IPS-NIHi11 (cell line): ENCODE measurements at places on chromosomes 6 and 20.

- DNase-seq: no peak
Measured at GRCh38 chr6:101824551-101825345, 431.2 kb downstream of the GRIK2 start.

GRCh38 chr20:49987868-49988690 lies 5.3 kb downstream of the SNAI1 start:
- no peak for DNase-seq

GRCh38 chr20:37687478-37687805 lies 6.4 kb upstream of the CTNNBL1 start:
- DNase-seq: no peak

GRCh38 chr6:12605888-12606345 lies 110.7 kb upstream of the PHACTR1 start:
- DNase-seq: peak; percentile 56

DNA sequence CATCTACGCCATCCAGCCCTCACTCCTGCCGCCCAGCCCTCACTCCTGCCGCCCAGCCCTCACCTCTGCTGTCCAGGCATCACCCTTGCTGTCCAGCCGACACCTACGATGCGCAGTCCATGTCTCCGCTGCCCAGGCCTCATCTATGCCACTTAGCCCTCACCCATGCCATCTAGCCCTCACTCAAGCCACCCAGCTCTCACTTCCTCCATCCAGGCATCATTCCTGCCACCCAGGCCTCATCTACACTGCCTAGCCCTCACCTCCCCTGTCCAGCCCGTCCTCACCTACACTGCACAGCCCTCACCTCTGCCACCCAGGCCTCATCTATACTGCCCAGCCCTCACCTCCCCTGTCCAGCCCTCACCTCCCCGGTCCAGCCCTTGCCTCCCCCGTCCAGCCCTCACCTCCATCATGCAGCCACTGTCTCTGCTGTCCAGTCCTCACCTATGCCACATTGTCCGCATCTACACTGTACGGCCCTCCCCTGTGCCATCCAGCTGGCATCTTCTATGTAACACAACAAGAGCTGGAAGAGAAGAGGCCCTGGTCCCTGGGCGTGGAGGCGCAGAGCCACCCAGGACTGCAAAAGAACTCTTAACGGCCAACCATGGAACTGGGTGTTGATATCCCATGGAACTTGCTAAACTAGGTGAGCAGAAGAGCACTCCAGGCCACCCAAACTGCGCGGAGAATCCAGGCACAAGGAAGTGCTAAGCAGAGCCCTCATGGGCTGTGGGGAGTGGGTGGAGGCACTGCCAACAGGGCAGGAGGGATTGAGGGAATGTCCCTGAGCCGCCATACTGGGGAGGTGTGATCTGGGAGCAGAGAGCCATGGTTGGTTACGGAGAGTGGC lies 31.0 kb downstream of the RNASET2 start:
- DNase-seq: no peak

GRCh38 chr20:46644733-46645132 lies 6.5 kb downstream of the SLC13A3 start:
- no peak for DNase-seq

DNA sequence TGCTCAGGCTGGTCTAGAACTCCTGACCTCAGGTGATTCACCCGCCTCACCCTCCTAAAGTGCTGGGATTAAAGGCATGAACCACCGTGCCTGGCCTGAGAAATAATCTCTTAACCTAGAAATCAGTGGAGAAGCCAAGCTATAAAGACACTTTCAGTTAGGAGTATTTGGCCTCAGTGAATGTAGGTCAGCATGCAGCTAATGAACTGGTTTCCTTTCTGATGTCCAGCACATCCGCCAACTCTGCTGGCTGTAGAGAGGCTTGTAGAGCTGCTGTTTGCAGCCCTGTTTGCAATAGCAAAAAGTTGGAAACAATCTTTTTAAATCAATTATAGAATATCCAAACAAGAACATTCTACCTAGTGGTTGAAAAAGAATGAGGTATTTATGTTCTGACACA lies 42.4 kb upstream of the ELOVL5 start:
- no peak for DNase-seq
